Dermis lymphatic vessel endothelial cell (primary cell): ENCODE measurements at places on chromosomes 3 and 15. TPM values are rescaled to one million over a fixed set of nuclear protein-coding genes. Genes with fewer than 3 reads are reported as not detected.

CCDC39 gene
- total RNA-seq, result under 0.01 TPM in 1 of 2 replicates, not detected in the other

DALRD3 gene
- total RNA-seq, result 32.2 and 35.2 TPM in 2 replicates

PLSCR2 gene
- not detected in 2 replicates for total RNA-seq

DISP2 gene
- total RNA-seq, result under 0.01 and 0.09 TPM in 2 replicates

TSC22D2 gene
- 4.4 and 4.9 TPM in 2 replicates for total RNA-seq

CHDH gene
- under 0.01 and 0.11 TPM in 2 replicates for total RNA-seq

THPO gene
- total RNA-seq, result under 0.01 and 0.09 TPM in 2 replicates

CFAP100 gene
- not detected in 2 replicates for total RNA-seq

CCDC14 gene
- 6.7 and 11.3 TPM in 2 replicates for total RNA-seq

OIP5 gene
- 1.4 TPM in 2 replicates for total RNA-seq

OR5K1 gene
- total RNA-seq, result not detected in 2 replicates

B3GNT5 gene
- total RNA-seq, result 32.9 and 39.0 TPM in 2 replicates
